ENCODE measurements at places on chromosomes 1 and 21.

- DNase-seq = no peak
These were observed 42.8 kb upstream of the HP1BP3 start for GRCh38 chr1:20829946-20830345.

GRCh38 chr1:73162564-73162963 is 880.2 kb upstream of the NEGR1 start:
- no peak for DNase-seq

GRCh38 chr1:87778896-87779295 is 450.2 kb downstream of the LMO4 start:
- DNase-seq = no peak

DNA sequence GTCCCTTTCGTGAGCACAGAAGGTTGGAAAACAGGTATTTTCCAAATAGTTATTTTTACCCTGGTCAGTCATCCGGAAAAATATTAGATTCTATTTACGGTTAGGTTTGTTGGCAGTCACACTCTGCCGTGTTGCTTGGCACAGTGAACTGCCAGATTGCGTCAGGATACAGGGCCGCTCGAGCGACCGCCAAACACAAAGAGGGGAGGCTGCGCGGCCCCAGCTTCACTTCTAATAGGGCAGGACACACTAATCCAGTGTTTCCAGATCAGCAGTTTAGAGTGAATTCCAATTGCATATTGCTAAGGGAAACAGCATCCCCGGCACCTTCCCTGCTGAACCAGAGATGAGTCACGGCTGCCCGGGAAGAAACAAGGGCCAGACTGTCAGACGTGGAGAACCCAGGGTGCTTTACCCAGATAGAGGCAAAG is 22.9 kb downstream of the UMODL1 start:
- DNase-seq = no peak

DNA sequence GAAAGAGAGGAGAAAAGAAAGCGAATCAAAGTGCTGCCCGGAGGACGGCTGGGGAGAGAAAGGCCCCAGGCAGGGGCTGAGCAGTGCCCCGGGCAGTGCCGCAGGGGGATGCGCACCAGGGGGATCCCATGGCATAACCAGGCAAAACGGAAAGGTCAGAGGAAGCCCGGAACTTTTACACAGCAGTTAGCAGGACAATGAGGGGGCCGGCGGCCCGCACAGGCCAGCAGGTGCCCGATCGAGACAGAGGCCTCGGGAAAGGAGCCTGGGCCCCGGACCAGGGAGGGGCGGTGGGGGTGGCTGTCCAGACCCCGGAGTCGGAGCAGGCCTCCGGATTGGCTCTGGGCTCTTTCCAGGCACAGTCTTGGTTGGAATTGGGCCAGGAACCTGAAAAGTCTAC is 86.8 kb downstream of the CASZ1 start:
- no peak for DNase-seq

DNA sequence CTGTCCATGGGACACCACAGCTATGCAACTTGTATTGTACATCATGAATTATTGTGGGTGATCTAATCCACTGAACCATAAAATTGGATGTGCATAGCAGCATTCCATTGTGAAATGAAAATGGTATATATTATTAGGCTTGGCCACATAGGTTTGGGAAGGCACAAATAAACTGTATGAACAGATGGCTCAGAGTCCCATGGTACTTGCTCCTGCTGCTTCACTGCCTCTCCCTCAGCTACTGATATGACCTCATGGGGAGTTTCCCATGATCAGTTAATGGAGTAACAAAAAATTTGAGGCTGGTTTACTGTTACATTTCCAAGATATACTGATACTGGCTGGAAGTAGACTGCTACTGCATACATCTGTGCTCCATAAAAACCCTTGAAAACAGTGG is 152.7 kb upstream of the NEGR1 start:
- no peak for DNase-seq

GRCh38 chr1:56068908-56069307 is 510.5 kb downstream of the PLPP3 start:
- no peak for DNase-seq

DNA sequence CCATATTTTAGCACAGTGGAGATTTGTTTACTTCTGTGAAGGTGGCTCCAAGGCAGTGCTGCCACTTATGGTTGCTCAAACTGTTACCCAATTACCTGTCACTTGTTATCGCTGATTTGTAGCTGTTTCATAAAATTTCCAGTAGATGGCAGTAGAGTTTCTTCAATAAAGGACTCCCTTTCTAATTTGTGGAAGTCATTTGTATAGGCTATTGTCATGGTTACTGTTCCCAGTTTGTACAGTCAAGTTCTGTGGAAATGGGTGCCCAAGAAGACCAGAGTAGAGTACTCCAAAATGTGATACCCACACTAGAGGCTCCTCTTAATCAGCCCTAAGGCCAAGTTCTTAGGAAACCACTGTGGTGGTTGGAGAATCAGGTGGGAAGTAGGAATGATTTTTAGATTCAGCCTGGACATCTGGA is 186.1 kb downstream of the CLEC20A start:
- no peak for DNase-seq

GRCh38 chr1:112196731-112197130 is 199.3 kb upstream of the CTTNBP2NL start:
- no peak for DNase-seq

DNA sequence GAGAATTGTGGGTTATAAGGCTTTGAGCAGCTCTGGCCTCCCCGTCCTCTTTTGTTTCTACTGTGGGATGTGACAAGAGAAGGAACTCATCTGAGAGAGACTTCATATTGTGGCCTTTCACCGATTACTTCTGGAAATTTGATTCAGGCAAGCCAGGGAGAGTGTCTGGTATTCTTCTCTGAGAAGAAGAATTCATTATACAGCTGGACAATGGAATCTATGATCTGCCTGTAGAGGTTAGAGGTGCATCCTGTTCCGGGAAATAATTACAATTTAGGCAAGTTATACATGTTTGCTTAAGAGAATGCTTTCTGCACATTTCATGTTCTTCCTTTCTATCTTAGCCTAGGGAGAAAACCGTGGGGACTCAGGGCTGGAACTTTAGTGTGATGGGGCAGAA is 12.8 kb upstream of the RNU1-2 start:
- no peak for DNase-seq

DNA sequence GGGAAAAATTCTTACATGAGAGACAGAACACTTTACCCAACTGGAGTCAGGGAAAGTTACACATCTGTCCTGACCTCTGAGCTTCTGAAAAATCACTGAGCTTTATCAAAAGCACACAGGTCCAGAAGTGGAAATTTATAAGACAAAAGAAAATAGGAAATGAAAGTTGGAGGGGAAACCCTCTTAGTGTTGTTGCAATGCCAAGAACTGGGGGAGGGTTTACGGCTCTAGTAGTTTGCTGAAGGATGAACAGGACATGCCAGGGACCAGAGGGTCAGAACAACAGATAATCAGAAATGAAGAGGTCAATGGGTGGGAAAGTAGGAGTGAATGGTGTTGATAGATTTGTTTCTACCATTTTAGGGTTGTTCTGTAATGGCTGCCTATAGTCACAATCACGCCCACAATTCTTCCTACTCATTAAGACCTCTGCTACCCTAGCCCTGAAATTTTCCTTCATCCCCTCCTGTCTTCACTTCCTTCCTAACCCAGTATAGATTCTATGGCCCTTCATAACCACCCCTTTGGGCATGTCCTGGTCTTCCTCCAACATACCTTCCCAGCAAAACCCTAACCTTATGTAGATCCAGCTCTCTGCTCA is 30.3 kb upstream of the FMOD start:
- no peak for DNase-seq

GRCh38 chr1:159598196-159598595 is 10.6 kb downstream of the APCS start:
- DNase-seq = no peak

DNA sequence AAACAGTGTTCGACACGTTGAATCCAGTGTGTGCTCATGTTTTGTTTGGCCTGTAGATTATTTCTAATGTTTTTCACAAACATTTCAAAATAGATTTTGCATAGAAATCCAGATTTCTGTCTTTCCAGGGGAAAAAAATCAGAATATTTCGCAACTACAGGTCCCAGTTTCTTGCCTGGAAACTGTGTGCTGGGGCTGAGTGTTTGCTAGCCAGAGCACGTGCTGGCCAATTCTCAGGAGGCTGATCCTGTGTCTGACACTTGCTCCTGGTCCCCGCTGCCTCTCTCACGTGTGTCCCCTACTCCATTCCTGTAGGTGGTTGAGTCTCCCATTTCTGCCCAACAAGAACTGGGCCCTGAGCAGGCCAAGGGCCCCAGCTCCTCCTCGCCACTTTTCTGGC is 2.4 kb downstream of the MAB21L3 start:
- DNase-seq = no peak

- no peak for DNase-seq
These were observed 38.7 kb downstream of the AMY1C start for GRCh38 chr1:103788377-103788776.

DNA sequence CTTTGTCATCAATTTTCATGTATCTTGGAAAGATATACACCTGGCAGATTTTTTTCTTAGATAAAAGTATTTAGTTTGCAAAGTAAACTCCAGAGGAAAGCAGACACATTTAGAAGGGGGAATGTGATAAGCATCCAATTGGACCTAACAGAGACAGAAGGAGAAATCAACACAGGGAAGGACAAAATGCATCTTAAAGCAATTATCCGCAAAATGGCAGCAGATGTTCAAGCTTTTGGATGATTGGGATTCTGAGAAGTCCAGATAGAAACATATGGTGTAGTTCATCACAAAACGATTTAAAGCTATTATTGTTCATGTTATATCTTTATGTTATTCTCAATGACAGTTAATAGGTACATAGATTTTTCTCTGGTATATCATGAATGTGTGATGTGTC is 1153.1 kb upstream of the B3GALT2 start:
- no peak for DNase-seq
